AG10803 (cell line): ENCODE measurements at places on chromosomes 11 and 22.

DNA sequence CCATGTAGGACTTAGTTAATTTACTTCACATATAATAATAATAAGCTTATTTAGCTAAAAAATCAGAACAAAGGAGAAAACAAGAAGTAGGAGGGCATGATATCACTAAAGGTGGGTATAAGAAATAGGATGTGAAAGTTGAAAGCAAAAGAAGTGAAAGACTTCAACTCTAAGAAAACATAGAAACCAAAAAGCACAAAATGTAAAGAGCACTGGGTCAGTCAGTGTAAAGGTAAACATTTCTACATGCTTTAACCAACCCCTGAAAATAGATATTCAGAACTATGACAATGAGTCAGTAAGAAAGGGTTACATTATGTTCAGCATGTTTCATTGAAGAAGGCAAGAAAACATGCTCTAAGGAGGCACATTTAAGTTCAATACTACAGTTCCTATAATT, 298.8 kb downstream of the SWAP70 start:
- no peak for DNase-seq

DNA sequence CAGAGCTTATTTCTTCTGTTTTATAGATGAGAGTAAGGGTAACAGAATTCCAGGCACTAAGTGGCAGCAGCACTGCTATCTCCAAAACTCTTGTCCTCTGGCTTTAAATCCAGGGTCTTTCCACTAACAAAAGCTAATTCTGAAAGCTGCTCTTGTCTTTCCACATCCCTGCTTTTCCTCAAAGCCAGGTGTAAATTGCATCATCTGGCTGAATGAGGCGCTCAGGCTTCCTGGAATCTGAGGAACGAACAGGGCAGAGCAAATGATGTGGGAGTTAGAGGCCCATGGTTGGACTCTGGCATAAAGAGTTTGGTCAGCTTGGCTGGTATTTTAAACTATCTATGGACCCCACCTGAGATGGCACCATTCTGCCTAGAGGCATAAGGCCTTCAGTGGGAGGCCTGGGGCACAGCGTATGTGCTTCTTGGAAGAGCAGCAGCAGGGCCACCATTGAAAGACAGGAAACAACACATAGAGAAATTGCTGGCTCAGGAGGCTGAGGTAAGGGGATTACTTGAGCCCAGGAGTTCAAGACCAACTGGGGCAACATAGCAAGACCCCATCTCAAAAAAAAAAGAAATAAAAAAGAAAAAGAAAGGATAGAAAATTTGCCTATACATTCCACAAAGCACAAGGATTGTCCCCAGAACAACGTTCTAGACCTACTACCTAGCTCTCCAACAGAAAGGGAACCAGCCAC, 1.9 kb downstream of the KCNJ5 start:
- no peak for DNase-seq

DNA sequence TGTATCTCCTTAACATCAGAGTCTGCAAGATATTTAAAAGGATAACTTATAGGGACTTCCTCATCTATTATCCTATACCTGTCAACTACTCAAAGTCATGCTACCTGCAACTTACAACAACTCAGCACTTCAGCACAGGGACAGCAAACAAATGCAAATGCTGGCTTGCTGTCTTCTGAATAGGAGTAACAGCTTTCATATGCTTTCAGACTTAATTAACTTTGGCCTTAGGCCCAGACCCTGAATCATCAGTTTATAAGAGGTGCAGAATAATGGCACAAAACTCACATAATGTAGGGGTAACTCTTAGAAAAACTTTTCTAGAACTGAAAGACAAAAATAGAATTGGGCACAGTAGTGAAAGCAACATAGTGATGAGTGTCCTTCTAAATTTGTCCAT, 953.4 kb downstream of the DLG2 start:
- DNase-seq = peak; percentile 4

DNA sequence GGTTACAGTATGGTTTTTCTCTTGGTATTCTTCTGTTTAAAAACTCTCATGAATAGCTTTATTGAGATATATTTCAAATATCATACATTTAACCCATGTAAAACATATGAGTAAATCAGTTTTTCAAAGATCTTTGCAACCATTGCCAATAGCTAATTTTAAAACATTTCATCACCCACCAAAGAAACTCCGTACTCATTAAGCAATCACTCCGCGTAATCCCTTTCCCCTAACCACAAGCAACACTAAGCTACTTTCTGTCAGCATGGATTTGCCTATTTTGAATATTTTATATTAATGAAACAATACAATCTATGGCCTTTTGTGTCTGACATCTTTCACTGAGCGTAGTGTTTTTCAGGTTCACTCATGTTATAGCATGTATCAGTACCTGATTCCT, 697.9 kb upstream of the ANO5 start:
- no peak for DNase-seq

GRCh38 chr22:24099666-24100065, 81.6 kb upstream of the SUSD2 start:
- DNase-seq = no peak

- DNase-seq = no peak
These were observed at the start of gene EHBP1L1 for GRCh38 chr11:65575568-65576231. Gene EHBP1L1, plus strand, starts transcription at chr11:65576053. Its CDS starts 250 bp downstream, at chr11:65576303.
